ENCODE measurements at places on chromosomes 6 and 20.

DNA sequence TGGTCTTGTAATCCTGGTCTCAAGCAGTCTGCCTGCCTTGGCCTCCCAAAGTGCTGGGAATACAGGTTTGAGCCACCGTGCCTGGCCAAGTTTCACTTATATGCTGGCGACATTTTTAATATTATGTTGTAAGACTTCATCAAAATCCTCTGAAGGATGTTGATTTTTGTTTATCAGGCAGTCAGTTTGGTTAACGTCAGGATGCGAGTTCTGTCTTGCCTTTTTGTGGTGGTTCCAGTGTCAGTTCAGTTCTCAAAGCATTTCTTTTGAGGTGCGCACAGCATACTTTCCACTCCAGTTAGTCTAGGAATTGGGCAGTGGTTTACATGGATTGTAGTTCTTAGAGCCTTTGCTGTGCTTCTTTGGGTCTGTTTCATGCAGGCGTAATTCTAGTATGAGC lies 24.9 kb downstream of the SCAF8 start:
- no peak for DNase-seq

GRCh38 chr6:143149771-143150170 lies 89.1 kb downstream of the AIG1 start:
- DNase-seq = peak; percentile 65

DNA sequence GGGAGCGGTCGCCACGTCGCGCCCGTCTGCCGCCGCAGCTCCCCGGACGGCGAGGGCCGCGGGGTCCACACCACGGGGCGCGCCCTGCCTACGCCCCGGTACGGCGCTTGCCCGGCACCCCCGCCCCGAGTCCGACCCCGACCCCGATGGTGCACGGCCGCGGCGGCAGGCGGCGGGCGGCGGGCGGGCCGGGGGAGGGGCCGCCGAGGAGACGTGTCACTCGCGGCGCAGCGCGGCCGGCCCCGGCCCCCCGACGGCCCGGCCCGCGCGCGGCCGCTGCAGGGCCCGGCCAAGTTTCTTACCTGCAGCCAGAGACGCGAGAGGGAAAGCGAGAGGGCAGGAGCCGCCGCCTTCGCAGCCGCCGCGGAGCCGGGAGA lies 328 bp downstream of the RRBP1 start:
- DNase-seq = no peak

DNA sequence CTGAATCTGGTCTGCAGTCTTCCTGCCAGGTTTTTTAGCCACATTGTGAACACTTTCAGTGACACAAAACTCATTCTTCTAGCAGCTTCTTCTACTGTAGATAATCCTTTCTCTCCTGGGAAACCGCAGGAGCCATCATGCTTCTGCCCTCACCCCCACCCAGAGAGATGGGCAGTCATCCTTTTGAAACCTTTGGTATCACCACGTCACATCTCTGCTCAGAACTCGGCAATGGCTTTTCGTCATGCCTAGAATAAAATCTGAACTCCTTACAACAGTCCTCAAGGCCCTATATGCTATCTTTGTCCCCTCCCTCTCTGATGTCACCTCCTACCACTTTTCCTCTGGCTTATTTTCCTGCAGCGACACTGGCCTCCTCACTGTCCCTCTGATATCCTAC lies 46.4 kb upstream of the ZNFX1 start:
- DNase-seq = no peak

DNA sequence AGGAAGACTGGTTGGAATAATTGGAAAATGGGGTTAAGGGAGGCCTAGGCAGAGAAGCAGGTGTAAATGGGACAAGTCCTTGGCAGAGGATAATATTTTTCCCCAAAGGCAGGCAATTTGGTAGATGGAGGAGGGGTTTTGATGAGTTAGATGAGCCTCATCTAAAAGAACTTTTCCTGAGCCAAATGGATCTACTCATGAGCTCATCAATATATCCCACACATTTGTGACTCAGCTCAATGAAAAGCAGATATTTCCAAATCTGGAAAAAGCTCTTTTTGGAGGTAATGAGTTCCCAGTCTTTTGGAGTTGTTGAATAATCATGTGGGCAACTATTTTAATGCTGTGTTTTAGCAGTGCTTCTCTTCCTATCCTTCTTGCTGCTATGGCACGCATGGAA lies 685.5 kb upstream of the CITED2 start:
- no peak for DNase-seq

DNA sequence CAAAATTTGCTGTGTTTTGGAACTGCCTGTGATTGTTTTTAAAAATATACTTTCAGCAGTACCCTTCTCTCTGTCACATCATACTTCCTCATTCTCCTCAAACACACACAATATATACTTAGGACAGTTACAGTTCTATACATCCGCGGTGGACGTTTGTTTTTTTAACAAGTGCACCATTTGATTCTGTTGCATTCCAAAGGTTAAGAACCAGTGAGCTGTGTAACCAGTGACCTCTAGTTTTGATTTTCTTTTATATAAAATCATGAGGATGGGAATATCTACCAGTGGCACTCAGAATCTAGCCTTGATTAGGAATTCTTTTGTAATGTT lies 152.8 kb downstream of the CARMIL1 start:
- no peak for DNase-seq

DNA sequence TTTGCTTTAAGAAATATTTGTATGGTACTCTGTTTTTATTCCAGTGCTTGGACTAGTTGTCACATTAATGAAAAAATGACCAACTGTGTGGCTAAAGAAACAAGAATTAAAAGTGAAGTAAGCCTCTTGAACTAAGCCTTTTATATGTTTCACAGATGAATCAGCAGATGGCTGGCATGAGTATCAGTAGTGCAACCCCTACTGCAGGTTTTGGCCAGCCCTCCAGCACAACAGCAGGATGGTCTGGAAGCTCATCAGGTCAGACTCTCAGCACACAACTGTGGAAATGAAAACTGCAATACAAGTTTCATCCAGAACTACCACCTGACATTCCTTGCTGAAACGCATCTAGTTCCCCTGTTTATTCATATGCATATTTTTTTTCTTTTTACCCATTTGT lies 96.8 kb downstream of the B3GAT2 start:
- DNase-seq = no peak

DNA sequence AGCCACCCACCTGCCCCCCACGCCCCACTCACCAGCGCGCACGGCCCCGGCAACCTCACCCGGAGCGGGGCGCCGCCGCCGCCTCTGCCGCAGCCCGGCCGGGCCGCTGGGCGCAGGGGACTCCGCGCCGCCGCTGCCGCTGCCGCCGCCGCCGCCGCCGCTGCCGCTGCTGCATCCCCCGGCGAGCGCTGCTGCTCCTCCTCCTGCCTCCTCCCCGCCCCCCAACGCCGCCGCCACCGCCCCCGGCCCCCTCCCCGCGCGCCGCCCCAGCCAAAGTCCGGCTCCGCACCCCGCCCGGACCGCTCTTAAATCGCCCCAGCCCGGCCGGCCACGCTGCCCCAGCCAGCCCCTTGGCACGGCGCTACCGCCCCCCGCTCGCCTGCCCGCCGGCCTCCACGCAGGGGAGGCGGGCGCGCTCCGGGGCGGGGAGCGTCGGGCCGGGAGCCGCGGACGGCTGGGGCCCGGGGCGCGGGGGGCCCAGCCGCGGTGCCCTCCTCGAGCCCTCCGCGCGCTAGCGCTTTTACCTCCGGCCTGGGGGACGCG lies at the start of gene SULF2:
Gene SULF2, minus strand, starts transcription at position 171 of the 543 bp plus-strand sequence. CDS start 28,118 bp downstream, outside the sequence.
- no peak for DNase-seq

- DNase-seq = no peak
Observed at GRCh38 chr6:149445573-149445972, 39.2 kb downstream of the ZC3H12D start.

DNA sequence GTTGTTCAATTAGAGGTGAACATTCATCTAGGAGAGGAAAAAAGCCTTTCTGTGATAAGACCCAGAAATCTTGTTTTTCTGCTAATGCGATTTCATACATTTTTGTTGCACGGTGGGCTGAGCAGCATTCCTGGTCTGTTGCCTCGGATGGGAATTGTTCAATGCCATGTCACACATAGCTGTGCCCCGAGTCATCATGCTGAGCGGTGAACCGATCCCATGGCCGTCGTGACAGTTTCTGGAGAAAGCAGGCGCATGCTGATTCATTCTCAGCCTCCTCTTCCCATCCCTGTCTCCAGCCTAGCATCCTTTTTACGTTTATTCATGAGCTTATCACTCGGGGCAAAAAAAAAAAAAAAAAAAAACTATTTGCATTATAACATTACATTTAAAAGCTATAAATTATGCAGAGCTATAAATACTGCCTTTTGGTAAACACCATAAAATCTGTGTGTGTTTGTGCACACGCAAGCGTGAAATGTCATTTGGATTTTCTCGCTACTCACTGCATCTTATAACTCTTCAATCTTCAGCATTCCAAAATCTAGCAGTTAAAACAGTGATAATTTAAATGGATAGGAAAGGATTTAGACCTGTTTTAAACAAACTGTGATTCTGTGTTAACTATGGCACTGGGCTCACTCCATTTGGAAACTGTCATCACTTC lies 58.9 kb upstream of the IFNGR1 start:
- DNase-seq = peak; percentile 51

DNA sequence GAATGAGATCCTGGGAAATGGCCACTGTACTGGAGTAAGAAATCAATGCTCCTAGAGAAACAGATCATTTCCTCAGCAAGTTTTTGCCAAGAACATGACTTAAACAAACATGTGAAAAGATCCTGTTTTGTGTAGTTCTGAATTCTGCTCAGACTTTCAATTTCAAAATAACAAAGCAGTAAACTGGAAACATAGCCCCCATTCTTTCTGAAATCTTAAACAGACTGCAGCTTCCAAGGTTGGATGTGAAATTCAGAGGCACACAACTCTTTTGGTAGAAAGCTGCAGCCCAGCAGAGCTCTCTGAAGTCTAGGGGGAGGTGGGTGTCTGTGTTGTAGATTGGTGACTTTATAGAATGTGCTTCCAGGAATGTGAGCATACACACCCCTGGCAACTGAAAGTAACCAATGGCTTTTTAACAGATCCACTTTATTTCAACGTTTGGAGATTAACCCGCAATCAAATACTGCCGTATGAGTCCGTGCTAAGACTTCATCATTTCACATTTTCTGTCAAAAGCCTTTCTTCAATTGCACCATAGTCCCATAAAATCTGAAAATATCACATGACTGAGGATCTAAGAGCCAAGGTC lies 86.4 kb downstream of the ATXN1 start:
- no peak for DNase-seq

DNA sequence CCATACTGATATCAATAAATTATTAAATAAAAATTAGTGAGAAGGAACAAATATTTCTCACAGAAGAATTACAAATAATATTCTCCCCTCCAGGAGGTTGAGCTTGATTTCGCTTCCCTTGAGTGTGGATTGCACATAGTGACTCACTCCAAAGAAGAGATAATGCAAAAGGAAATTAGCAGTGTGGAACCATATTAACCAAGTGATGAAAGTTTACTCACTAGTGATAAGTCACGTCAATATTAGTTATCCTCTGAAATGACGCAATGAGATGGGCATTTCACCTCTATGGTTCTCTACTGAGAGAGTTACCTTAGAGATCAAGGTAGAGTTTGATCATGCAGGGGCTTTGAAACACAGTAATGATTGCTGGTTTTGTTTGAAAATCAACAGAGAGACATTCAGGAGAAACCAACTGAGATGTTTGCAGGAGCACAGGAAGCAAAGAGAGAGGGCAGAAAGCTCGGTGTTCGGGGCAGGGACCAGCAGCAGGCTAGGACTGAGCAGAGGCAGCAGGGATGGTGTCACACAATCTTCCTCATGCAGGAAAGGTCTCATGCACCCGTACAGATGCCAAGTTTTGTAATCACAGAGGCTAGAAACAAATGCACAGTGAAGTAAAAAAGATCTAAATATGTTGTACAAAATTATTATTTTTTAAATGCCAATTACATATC lies 634.5 kb downstream of the QKI start:
- no peak for DNase-seq

GRCh38 chr6:112680091-112680490 lies 333.0 kb downstream of the RFPL4B start:
- DNase-seq = no peak

- no peak for DNase-seq
Observed at GRCh38 chr6:160285541-160286105, 27.0 kb upstream of the SLC22A2 start.

- no peak for DNase-seq
Observed at GRCh38 chr6:39178804-39179203, 50.5 kb downstream of the KCNK5 start.

- peak; percentile 90 for DNase-seq
Observed at GRCh38 chr6:71478834-71479541, 190.4 kb downstream of the OGFRL1 start.

DNA sequence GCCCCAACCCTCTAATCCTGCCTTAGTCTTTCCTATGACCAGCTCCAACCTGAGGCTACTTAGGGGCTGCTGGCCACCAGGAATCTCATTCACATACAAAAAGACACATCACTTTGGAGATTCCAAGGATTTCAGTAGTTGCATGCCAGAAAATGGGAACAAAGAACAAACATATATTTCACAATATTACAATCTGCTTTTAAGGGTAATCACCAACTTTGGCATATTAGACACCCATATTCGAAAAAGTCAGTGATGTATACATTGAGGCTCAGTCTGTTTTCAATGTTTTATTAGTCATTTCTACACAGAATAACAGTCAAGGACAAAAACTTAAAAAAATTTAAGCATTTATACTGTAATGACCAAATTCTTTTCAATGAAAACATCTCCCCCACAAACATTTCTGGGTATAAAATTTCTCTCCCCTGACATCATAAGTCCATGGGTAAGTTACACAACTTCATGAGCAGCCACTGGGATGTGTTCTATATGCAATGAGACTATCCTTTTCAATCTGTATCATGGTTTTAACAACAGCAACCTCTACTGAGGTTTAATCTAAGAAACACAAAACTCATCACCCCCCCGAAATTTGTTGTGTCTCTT lies 103.5 kb downstream of the MAP7 start:
- peak; percentile 31 for DNase-seq

GRCh38 chr6:22333802-22334201 lies 37.0 kb upstream of the PRL start:
- DNase-seq = no peak

DNA sequence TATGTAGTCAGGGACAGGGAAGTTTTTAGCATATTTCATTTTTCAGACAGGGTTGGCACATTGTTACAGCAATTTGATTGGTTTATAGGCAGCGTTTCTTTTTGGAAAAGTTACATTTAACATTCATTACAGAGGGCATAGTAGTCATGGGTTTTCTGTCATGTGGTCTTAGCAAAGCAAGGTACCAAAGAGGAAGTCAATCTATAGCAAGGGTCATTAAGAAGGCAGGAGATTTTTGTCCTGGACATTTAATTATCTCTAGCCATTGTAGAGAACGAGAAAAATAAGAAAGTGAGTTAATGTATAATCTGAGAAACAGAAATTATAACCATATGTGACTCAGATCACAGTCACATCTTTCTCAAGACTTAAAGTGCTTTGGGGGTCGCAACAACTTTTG lies 47.4 kb downstream of the TPD52L1 start:
- no peak for DNase-seq
